ENCODE measurements at places on chromosomes 11 and 22.
A peak's percentile ranks its signal among the peaks of the same experiment; 100 is the strongest.

DNA sequence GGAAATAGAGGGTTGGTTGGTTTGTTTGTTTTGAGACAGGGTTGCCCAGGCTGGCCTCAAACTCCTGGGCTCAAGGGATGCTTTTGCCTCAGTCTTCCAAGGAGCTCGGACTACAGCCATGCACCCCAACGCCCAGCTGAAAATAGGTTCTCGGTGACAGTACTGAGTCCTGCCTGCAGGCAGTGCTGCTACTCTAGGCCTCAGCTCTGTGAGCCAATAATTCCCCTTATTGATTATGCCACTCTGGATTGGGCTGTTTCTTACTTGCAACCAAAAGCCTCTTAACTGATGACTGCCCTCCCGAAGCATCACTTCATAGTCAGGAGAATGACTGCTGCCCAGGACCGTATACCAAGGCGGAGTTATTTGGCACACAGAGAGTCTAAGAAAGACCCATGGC, 1.2 kb upstream of the C11orf16 start:
- no peak for DNase-seq

DNA sequence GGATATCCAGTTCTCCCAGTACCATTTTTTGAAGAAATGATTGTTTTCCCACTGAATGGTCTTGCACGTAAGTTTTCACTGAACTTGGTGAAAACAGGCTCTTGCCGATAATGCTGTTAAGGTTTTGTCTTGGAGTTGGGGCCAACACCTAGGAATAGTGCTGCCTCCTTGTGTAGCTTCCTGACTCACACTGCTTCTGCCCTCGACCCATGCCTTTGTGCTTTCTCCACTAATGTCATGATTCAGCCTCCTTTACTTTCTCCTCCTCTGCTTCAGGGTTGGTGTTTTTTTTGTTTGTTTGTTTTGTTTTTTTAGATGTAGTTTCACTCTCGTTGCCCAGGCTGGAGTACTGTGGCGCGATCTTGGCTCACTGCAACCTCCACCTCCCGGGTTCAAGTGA, 30.2 kb downstream of the SLC5A1 start:
- no peak for DNase-seq

DNA sequence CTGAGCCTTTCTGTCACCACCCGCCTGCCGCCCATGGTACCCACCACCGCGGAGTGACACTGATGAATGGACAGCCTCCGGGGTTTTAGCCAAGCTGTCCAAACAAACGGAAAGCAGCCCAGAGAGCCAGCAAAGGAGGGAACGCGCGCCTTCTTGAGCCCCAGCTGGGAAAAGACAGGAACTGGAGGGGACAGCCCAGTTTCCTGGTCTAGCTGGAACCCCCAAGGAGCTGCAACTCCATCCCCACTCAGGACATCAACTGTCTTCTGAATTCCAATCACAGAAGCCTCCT, 33.7 kb downstream of the SHISAL1 start:
- no peak for DNase-seq

DNA sequence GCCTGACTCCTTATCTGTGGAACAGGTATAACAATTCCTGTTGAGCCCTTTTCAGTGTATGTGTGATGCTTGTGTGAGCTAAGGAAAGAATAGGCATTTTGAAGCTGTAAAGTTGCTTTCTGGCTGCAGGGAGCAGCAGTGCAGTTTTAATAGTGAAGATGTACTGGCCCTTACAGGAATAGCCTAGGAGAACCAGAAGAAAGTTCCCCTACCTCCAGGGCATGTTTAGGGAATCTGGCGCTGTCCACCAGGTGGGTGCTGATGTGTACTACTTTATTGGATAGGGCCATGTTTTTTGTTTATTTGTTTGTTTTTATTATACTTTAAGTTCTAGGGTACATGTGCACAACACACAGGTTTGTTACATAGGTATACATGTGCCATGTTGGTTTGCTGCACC, 11.5 kb downstream of the BMAL1 start:
- no peak for DNase-seq

GRCh38 chr11:44305026-44305469, 4.9 kb downstream of the ALX4 start:
- DNase-seq = no peak

- DNase-seq = no peak
Observed at GRCh38 chr11:38791346-38791961, 2193.4 kb upstream of the RAG2 start.

DNA sequence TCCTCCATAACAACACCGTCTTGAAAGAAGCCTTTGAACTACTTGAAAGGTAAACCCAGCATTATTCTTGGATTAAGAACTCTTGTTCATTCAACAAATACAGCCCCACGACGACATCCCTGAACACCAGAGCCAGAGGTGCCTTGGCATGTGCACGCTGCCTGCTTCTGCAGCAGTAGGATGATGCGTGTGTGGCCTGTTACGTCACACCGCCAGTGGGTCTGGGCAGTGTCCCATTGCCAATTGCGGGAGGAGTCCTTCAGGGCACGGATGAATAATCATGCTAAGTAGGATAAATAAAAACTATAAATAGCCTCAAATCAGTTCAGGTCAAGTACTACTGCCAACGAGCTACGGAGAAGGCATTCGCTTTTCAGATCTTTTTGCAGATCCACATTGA, 380.5 kb downstream of the SHANK2 start:
- no peak for DNase-seq

DNA sequence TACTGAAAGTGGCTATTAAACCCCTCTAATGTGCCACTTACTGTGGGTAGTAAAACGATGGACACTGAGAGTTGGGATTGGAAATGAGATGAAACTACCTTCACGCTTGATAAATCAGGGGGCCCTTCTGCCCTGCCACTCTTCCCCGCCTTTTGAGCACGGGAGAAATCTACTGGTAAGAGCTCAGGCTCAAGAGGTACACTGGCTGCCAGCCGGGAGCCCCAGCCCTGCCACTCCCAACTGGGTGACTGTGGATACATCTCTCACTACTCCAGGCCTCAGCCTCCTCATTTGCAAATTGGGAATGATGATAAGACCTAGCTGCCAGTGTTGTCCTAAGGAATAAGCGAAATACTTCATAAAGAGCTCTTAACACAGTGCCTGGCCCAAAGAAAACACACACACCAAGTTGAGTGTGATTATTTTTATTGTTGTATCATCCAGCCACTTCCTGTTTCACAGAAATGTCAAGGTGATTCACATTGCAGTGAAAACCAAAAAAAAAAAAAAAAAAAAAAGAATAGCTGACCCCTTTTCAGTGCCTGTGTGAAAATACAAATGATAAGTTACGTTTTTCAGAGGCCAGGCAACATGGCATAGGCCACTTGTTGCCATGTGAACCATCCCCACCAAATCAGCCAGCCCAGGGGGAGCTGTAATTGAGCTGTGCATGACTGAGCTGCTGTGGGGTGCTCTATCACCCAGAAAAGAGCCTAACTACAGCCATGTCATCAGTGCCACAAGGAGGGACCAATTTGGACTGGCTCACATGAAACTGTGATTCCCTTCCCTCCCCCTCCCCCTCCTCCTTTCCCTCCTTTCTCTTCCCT, 4.4 kb upstream of the ZNRD2 start:
- DNase-seq = peak; percentile 54

- no peak for DNase-seq
Observed at GRCh38 chr11:119195680-119196079, 10.4 kb downstream of the NHERF4 start.

DNA sequence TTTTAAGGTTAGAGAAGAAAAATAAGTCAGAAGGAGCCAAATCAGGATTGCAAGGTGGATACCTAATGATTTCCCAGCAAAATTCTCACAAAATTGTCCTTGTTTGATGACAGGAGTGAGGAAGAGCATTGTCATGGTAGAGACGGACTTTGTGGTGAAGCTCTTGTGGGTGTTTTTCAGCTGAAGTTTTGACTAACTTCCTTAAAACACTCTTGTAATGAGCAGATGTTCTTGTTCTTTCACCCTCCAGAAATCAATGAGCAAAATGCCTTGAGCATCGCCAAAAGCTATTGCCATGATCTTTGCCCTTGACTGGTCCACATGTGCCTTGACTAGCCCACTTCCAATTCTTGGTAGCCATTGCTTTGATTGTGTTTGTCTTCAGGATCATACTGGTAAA, 20.0 kb downstream of the CALCB start:
- no peak for DNase-seq

GRCh38 chr11:100785148-100785983, 98.3 kb downstream of the ARHGAP42 start:
- DNase-seq = no peak

DNA sequence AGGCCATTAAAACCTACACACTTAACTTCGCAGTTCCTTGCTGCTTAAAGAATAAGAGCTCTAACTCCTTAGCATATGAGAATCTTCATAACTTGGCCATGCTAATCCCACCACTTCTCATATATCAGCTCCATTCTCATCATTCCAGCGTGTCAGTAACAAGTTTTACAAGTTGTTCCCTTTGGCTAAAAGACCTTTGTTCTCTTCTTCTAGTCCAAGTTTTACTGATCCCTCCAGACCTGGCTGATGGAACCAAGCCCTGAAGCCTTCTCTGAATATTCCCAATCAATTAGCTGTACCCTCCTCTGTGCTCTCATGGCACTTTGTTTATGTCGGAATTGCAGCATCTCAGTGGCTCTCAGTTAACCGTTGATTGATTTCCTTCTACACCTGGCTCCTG, 35.8 kb downstream of the GAB2 start:
- no peak for DNase-seq

- no peak for DNase-seq
Observed at GRCh38 chr11:109421981-109422869, at the start of gene C11orf87. Gene C11orf87, plus strand, starts transcription at chr11:109422190. Its CDS starts 1,444 bp downstream, at chr11:109423634.

DNA sequence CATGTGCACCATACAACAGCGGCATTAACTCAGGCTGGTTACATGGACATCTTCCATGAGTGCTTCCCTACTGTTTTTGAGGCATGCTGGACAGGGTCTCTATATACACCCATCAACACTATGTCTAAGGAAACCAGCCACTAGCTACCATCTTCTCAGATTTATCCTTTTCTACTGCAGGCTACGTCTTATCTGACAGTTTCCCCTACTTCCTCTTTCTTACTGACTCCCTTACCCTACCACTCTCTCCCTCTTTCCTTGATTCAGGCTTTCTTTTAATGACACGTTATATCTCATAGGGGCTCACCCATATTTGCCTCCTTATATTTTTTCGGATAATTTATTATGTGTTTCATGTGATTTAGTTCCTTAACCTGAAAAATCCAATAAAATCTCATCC, 41.8 kb downstream of the DDI1 start:
- no peak for DNase-seq

GRCh38 chr11:20599221-20600019, at the start of gene SLC6A5:
Gene SLC6A5, plus strand, starts transcription at chr11:20599608. Its CDS starts 65 bp downstream, at chr11:20599673.
- DNase-seq = no peak

DNA sequence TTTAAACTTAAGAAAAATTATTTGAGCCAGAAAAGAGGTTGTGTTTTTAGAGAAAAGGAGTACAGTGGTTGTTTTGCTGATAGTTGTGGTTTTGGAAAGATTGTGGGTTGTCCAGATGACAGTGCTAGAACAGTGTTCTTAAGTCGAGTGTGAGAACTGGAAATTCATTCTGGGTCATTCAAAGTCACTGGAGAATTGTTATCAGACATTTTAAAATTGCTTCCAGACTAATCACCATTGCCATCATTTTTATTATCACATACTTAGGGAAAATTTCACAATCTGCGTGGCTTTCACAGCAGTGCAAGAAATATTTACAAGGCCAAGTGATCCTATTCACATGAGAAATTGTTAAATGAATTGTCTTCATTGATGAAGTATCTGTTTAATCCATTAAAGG, 242.2 kb upstream of the DDI1 start:
- no peak for DNase-seq

DNA sequence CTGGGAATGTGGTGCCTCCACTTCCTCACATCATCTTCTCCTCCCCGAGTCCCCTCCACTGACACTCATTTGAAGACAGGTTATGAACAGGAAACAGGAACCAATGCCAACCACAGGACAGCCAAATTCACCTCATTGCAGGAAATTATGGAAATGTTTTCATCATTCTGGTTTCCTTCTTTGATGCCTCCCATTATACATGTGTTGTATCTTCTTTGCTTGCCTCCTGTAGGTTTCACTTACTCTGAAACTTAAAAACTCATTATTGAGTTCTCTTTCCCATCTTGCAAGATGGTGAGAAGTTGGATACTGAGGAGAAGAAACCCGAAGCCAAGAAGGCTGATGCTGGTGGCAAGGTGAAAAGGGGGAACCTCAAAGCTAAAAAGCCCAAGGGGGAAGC, 108.5 kb downstream of the PHF21B start:
- DNase-seq = no peak

DNA sequence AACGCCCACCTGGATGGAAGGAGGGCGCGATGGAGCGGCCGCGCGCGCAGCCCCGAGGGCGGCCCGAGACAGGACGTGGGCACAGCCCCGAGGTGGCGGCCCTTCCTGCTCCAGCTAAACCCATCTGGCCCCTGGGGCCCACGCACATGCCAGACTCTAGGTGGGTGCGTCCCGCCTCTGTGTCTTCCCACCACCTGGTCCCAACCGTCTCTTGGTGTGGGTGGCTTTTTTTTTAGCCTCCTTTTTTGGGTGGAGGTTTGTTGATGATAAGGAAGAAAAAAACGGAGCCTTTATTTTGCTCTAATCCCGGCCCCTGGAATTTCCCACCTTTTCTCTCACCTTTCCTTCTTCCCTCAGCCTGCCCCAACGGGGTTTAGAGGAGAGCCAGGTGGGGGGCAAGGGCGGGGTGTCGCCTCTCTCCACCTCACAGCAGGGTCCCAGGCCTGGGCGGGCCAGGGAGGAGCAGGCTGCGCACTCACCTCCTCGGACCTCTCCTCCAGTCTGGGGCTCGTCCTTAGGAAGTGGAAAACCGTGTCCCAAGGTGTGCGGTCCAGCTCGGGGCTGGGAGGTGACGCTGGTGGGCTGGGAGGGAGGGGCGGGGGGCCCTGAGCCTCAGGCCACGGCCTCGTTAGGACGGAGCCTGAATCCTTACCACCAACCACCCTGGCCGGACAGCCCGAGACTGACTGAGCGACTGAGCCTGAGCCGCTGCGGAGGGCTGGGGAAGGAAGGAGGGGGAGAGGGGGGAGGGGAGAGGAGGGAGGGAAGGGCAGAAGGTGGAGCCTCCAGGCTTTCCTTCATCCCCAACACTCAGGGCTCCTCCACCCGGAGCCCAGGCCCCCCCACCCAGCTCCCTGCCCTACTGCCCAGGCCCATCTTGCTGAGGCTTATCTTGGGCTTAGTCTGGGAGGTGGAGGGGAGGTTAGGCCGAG, at the start of gene SOX10:
Gene SOX10, minus strand, starts transcription at position 696 of the 932 bp plus-strand sequence. CDS start 771 bp downstream, outside the sequence.
- no peak for DNase-seq

GRCh38 chr11:16917941-16918340, 96.3 kb downstream of the PLEKHA7 start:
- no peak for DNase-seq

- DNase-seq = no peak
Observed at GRCh38 chr11:114281388-114281956, 14.7 kb upstream of the NNMT start.

- no peak for DNase-seq
Observed at GRCh38 chr22:43467216-43467940, 55.6 kb downstream of the MPPED1 start.

- no peak for DNase-seq
Observed at GRCh38 chr11:106021181-106021966, 666 bp downstream of the MSANTD4 start.

GRCh38 chr11:28142724-28143123, 34.5 kb downstream of the METTL15 start:
- DNase-seq = no peak

GRCh38 chr11:41459465-41460401, at the start of gene LRRC4C:
Gene LRRC4C, minus strand, starts transcription at chr11:41459652.
- no peak for DNase-seq
